ENCODE measurements at places on chromosomes 5 and 9.
A peak's percentile ranks its signal among the peaks of the same experiment; 100 is the strongest.

DNA sequence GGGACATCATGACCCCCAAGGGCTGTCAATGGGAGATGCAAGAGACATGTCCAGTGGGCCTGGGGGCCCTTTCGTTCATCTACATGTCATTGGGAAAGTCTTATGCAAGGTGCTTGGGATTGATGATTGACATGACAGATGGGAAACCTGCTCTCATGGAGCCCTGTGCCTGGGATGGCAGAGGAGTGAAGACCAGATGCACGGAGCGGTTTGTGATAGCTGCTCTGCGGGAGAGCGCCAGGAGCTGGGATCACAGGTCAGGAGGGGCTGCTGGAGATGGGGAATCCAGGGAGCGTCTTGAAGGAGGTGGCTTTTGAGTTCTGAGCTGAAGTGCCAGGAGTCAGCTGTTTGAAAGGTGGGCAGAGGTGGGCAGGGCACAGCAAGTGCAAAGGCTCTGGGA is 104.3 kb downstream of the FGF18 start:
- no peak for DNase-seq

- DNase-seq: no peak
These were observed 389.4 kb downstream of the TRIM36 start for GRCh38 chr5:114780290-114780689.

DNA sequence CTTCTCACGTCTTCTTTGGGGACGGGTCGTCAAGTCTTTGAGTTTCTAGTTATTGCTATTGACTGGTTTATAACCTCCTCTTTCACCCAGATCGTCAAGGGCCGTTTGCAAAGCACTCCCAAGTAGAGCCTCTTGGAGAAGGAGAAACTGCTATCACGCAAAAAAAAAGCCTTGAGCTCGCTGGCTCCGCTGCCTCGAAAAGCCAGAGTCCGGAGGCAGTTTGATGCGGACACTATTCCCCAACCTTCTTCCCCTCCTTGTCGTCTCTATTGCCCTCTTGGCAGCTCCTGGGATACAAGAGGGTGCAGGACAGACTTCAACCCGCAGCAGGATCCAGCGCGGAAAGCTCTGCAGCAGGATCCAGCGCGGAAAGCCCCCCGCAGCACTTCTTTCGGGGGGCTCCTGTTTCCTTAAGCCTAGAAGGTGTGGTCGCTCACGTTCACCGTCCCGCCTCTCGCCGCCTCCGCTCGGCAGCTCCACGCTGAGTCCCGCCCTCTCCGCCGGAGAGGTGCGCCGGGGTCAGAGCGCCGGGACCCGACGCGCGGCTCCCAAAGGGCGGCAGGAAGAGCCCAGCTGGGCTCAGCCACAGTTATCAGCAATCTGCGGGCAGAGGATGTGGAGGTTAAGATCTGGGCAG is at the start of gene PCDHAC1:
Gene PCDHAC1, plus strand, starts transcription at position 494 of the 637 bp plus-strand sequence. CDS start 594 bp downstream, outside the sequence.
- no peak for DNase-seq

DNA sequence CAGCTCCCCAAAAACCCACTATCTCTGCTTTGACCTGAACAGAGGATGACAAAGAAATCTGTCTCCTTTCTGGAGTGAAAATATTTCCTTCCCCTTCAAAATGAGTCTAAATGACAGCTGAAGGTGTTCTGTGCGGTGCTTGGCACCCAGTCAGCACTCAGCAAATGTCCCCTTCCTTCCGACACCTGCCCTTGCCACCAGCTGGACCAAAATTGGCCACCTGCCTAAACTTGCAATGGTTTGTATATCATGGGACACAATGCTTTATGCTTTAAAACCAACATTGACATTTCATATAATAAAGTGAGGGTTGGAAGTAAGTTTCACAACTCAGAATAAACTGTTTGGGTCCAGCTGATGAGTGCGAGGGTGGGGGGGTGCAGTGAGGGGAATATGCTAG is 7.5 kb upstream of the TTC1 start:
- no peak for DNase-seq

GRCh38 chr5:111116550-111116949 is 24.4 kb downstream of the WDR36 start:
- no peak for DNase-seq

DNA sequence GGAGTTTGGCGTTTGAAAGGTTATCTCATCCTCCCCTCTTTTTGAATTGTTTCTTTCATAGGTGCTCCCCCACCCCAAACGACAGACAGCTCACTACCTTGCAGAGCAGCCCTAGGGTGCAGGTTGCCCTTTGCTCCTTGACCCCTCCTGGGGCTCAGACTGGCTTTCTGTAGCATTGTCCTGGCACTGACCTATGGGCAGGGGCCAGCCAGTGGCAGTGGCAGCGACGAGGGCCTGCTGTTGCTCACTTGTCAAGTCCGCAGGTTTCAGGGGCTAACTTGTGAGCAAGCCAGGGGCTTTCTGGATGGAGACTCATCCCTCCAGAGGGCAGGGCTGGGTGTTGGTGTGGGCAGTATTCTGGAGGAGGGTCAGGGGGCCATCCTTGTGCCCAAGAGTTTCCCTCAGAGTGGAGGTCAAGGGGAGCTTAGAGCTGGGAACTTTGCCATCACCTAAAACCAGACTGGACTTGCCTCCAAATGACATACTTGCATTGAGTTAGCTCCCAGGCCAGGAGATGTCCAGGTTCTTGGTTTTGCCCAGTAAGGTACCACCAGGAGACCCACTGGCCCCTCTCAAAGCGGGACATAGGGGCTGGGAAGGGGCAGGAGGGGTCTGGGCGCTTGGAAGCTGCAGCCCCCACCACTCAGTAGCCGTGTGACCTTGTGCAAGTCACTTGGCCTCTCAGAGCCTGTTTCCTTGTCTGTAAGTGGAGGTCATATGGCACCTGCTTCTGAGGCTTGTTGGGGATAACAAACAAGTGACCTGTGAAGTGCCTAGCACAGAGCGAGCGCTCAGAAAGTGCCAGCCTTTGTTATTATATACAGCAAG is 53.5 kb upstream of the CDKN2AIPNL start:
- no peak for DNase-seq

GRCh38 chr9:95938724-95939123 is 63.2 kb downstream of the ERCC6L2 start:
- DNase-seq: no peak

- no peak for DNase-seq
These were observed 3.4 kb downstream of the KLHL9 start for GRCh38 chr9:21331676-21332402.

GRCh38 chr9:91771027-91771426 is 179.0 kb downstream of the ROR2 start:
- no peak for DNase-seq

GRCh38 chr5:126446498-126447224 is 23.5 kb downstream of the GRAMD2B start:
- DNase-seq: no peak

GRCh38 chr5:32460702-32461101 is 16.2 kb upstream of the ZFR start:
- no peak for DNase-seq

GRCh38 chr5:146770980-146771379 is 107.6 kb downstream of the PPP2R2B start:
- DNase-seq: no peak

GRCh38 chr9:530681-531080 is 310.8 kb upstream of the DMRT1 start:
- DNase-seq: no peak

DNA sequence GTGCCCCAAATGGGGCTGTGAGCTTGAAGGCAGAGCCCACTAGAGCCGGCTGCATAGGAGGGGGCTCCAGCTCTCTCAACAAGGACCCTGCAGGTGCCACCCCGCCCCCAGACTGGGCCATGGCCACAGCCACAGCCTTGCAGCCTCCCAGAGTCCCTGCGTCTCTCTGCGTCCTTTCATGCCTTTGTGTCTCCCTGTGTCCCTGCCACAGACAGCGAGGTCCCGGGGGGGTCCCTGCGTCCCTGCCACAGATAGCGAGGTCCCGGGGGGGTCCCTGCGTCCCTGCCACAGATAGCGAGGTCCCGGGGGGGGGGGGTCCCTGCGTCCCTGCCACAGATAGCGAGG is 6.3 kb downstream of the NOXA1 start:
- no peak for DNase-seq

- no peak for DNase-seq
These were observed 78.9 kb downstream of the SMARCA2 start for GRCh38 chr9:2093920-2094597.

DNA sequence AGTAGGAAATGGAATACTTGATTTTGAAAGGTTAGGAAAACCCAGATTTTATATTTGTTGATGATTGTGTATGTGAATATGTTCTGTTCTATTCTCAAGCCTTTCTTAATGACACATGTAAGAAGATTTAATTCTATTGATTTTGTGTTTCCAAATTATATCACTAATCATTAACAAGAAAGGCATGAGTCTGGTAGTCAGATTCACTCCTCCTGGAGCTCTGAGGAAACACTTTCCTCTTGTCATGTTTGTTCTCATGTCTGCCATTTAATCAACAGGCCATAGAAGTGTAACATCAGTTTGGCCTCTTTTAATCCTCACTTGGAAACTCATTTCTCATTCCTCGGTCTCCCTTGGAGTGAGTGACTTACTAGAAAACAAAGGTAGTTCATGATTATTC is 40.6 kb upstream of the F2R start:
- DNase-seq: no peak

DNA sequence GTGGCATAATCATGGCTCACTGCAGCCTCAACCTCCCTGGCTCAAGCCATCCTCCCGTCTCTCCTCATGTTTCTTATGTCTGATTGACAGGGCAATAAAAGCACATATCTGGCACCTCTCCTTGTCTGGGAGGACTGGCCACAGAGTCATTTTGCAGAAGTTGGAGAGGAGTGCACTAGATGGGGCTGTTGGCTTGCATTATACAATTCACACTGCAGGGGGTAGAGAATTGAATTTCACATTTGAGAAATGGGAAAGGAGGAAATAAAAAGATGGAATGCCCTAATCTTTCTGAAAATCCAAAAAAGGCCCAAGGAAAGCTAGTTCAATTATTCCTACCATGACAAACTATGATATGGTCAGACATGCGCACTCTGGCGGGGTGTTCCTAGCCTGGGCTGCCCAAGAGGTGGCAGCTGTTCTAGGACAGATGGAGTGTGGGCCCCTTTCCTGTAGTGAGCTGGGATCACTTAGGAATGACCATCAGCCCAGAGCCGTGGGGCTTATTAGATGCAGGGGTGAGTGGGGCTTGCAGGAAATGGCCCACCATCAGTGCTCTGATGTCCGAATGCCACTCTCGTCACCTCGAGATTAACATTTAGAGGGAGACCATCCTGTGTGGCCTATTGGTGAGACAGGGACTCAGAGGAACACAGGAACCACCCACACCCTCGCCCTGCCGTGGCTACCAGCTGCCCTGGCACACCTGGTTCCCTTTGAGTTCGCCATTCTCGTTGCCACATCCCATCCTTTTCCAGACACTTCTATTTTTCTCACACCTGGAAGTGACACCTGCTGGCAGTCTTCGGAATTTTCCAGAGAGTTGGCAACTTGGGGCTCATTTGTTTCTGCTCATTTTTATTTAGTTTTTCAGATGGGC is 21.8 kb upstream of the ANKRD18A start:
- no peak for DNase-seq

DNA sequence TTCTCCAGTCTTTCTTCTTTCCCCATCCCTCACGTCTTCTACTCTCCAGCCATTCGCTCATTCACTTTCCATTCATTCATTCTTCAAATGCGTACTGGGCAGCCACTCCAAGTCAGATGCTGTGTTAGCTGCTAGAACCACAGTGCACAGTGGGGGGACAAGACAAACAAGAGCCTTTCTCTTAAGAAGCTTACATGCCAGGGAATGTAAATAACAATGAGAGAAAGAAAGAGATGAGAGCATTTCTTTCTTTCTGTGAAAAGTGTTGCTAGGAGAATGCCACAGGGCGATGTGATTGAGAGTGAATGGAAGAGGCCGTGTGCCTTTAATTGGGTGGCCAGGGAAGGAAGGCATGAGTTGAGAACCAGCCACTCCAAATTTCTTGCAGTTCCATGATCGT is 46.3 kb upstream of the SMIM23 start:
- no peak for DNase-seq

DNA sequence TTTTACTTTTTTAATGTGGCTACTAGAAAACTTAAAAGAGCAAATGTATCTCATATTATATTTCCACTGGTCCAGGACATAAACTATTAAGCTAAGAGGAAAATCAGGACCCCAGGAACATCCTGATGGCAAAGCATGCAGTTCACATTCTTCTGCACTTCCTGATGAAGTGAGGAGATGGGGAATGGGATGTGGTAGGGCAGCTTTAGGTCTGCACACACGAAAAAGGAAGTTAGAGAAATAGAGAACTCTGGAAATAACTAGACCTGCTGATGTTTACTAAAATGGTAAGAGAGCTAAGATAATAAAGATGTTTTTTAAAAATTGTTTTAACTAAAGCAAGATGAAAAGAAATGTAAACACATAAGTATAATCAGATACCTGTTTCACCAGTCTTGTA is 39.7 kb upstream of the NIPBL start:
- no peak for DNase-seq

- DNase-seq: no peak
These were observed 1.5 kb upstream of the GPR21 start for GRCh38 chr9:123031963-123032362.

- no peak for DNase-seq
These were observed 271.3 kb upstream of the DMRT1 start for GRCh38 chr9:570187-570586.

GRCh38 chr9:129235931-129236331 is 57.9 kb upstream of the IER5L start:
- DNase-seq: peak; percentile 44

DNA sequence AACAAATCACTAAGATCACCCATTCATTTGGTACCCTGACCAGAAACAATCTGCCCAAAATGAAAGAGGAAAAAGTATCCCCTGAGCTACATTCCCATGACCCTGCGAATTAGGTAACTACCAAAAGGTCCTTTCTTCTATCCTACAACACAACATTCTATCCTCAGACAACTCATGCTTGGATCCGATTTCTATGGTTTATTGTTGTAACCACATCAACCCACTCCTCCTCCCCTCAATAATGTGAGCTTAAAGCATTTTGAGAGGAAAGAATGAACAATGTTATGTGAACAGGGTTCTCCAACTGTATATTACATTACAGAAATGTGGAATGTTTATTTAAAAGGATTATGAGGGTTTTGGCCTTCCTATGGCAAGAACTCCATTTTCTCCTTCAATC is 4.0 kb downstream of the SLC35D2 start:
- DNase-seq: no peak

DNA sequence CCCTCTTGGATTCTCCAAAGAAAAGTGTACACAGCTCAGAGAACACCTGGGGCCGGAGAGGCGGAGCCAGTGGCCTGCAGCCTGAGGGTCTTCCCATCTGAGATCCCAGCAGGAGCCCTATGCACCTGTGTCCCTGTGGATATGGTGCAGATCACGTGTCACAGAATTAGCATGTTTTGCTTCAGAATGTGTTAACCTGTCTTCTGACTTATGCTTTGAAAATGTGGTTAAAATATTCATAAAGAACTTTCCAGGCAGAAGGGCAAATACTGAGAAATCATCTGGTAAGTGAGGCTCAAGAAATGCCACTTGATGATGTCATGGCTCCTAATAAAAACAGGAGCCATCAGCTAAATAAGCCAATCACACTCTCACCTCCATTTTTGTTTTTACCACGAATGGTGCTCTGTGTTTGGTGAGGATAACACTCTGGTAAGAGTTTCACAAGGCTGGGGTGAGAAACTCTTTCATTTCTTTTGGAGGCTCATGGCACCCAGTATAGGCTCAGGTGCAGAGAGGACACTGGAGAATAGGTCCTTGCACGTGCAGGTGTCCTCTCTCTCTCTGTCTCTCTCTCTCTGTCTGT is 279.8 kb downstream of the FSTL4 start:
- no peak for DNase-seq

GRCh38 chr9:135820661-135821060 is 86.7 kb downstream of the CAMSAP1 start:
- DNase-seq: no peak

- no peak for DNase-seq
These were observed 243.1 kb upstream of the PANK3 start for GRCh38 chr5:168822248-168822744.
